ENCODE measurements at places on chromosomes 12 and 14.
A peak's percentile ranks its signal among the peaks of the same experiment; 100 is the strongest.

DNA sequence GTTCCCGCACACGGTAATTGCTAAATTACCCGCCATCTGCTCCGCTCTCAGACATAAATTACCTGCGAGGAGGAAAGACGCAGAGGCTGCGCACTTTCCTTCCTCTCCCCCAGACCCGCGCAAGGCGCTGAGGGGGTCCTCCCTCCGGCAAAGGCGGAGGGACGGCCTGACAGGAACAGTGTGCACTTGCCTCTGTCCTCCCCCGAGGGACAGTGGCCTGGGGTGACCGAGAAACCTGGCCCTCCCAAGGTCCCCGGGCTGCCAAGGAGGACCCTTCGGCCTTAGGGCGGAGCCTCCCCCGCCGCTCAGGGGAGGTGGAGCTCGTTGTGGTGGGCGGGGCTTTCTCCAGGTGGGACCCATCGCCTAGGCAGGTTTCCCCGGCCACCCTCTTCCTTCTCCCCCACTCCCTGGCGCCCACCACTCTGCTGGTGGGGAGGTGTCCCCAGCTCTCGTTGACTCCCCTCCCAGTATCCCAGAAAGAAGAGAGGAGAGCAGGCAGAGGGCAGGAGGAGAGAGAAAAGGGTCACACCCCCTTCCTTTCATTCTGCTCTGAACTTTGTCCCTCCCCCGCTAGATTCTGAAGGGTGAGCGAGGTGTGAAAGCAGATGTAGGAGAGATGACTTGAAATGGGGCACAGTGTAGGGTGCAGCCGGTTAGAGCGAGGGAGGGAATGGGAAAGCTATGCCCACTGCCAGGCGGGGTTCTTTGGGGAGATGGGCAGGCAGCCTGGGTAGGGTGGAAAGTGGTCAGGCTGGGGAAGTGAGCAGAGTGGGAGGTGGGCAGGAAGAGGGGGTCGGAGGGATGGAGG is 11.4 kb upstream of the CALCOCO1 start:
- no peak for DNase-seq

DNA sequence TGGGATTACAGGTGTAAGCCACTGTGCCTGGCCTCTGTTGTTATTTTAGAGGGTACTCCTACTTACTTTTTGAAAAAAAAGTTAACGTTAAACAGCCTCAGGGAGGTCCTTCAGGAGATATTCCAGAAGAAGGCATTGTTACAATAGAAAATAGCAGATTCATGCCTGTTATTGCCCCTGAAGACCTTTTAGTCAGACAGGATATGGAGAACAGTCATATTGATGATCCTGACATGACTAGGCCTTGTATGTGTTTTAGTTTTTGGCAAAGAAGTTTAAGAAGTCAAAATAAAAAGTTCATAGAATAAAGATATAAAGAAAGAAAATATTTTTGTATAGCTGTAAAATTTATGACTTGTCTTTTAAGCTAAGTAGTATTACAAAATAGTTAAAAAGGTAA is 45.3 kb downstream of the WASHC3 start:
- DNase-seq = no peak

- DNase-seq = no peak
Observed at GRCh38 chr12:94544355-94544754, 84.7 kb upstream of the CEP83 start.

GRCh38 chr12:76290963-76291859 is 57.0 kb downstream of the BBS10 start:
- DNase-seq = no peak

GRCh38 chr12:53820514-53821306 is 68.9 kb upstream of the CISTR start:
- DNase-seq = peak; percentile 62

GRCh38 chr14:35299708-35300107 is 7.5 kb downstream of the PSMA6 start:
- DNase-seq = no peak

- DNase-seq = no peak
Observed at GRCh38 chr12:124612410-124612680, 44.9 kb upstream of the NCOR2 start.

GRCh38 chr12:127636882-127637281 is 630.1 kb upstream of the TMEM132C start:
- no peak for DNase-seq

- DNase-seq = no peak
Observed at GRCh38 chr12:96496944-96497343, 7.6 kb downstream of the CFAP54 start.

DNA sequence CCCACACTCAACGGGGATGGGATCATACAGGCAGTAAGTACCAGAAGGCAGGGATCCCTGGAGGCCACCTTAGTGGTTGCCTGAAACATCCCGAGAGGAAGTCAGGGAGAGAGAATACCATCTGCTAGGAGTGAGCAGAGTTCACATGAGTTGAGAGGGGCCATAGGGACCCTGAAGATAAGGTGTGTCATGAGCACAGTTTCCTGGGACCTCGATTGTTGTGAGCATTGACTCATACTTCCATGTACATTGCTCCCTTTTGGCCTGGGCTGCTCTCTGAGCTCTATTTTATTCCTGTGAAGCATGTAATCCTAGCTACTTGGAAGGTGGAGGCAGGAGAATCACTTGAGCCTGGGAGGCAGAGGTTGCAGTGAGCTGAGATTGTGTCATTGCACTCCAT is 120.5 kb downstream of the TBC1D30 start:
- no peak for DNase-seq
